Activated CD4-positive, alpha-beta T cell treated with anti-CD3 and anti-CD28 coated beads for 24 hours (primary cell): ENCODE measurements at places on chromosomes 2 and 18.

DNA sequence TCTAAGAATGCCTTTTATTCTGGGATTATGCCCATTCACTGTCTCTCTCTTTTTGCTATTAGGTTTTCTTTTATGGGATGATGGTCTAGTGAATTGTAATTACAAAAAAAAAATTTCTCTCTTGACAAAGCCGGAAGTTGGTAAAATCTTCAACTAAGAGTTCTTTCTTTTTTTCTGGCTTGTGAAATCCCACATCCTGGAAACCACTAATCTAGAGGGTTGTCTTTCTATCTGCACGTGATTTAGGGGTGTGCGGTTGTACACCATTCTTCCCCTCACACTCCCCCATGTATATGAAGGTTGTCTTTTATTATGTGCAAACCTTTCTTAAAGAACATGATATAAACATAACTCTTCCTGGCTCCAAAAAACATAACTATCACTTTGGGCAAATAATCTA, 52.0 kb downstream of the GATA6 start:
- DNase-seq, result no peak

GRCh38 chr18:38993342-38993741, 1427.7 kb upstream of the CELF4 start:
- no peak for DNase-seq

DNA sequence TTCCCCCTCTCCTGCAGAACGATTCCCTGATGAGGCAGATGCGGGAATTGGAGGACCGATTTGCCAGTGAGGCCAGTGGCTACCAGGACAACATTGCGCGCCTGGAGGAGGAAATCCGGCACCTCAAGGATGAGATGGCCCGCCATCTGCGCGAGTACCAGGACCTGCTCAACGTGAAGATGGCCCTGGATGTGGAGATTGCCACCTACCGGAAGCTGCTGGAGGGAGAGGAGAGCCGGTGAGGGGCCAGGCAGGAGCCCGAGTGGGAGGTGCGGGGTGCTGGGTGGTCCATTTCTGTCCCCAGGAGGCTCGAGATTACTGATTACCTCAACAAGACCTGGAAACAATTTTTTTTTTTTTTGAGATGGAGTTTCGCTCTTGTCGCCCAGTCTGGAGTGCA, 3.1 kb downstream of the DES start:
- no peak for DNase-seq

DNA sequence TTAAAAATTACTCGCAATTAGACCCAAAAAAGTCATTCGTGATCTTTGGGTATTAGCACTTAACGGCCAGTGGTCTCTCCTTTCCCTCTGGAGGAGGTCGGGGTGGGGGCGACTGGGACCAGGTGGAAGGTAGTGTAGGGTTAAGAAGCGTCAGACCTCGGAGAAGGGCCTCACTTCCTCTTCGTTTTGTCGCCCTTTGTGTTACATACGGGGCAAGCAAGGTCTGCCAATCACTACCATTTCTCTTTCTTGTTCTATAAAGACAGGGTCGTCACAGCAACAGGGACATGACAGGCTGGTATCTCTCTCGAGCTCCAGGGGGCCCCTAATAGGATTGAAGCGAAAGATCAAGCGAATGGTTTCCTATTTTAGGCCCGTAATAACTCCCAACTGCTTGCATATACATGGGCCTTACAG, 136.6 kb downstream of the INSIG2 start:
- DNase-seq, result no peak

- no peak for DNase-seq
Observed at GRCh38 chr2:236095504-236095903, 72.7 kb downstream of the GBX2 start.

DNA sequence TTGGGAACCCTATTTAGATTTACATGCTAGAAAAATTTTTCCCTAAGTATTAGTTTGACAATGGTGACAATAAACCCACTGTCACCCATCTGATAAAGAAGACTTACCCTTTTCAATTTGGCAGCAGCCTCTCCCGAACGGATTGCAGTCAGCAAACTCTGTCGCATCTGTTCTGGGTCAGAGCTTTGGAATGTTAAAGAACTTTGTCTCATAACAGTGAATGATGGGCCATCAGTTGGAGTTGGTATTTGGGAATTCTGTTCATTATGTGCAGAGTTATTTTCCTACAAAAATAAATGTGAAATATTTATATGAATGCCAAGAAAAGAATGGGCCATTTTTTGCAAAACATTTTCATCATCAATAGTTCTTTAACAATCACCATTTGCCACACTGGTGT, 70.8 kb upstream of the GRB14 start:
- no peak for DNase-seq

DNA sequence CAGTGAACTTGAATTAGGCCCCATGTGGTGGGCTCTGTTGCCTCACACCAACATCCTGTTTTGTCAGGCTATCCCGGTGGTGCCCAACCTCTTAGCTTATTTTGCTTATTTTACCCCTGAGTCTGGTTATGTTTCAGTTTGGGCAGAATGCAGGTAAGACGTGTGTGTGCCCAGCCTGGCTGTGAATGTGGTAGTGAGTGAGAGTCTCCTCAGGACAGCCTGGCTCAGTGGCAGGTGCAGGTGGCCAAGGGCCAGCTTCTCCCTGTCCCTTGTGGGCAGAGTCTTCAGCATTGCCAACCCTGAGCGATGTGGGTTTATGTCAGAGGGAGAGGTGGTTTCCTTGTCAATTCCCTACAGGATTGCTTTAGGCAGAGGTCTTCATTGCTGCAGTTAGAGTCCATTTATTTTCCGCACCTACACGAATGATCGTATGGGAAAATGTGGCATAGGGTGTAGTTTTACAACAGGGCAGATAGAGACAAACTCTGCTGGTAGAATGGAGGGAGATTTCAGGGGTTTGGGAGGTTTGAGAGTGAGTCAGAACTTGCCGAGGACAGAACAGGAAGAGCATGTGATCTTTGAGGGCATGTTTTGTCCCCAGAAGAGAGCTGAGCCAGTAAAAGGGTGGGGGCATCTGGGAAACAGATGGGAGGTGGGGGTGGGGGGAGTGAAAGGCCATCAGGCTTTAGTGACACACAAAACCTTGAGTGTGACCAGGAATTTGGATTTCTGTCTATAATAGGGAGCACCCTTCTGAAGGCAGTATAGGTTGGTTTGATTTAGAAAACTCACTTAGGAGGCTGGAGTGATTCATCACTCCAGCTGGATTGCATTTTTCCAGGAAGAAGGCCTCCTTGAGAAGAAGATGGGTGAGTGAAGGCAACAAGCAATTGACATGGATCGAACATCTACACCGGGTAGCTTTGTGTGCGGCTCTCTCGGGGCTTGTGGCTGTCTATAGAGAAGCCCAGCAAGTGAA, 156.2 kb upstream of the CELF4 start:
- no peak for DNase-seq

GRCh38 chr2:120661551-120661950, 74.1 kb upstream of the GLI2 start:
- no peak for DNase-seq

- DNase-seq, result no peak
Observed at GRCh38 chr2:133885847-133886246, 317.6 kb upstream of the NCKAP5 start.

DNA sequence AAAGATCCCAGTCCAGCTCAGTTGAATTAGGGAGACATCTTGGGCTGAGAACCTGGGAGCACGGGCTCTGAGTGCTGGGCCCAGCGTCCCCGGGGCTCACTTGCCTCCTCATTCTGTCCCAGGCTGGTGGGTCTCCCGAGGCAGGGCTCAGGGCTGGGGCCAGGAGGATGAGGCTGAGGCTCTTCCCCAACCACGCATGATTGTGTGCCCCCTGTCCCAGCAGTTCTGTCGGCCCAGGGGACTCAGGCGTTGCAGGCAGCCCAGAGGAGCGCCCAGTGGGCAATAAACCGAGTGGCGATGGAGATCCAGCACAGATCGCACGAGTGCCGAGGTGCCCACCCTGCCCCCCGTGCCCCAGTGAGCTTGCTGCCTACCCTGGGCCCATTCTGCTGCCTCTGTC, 910 bp downstream of the PRSS56 start:
- DNase-seq, result no peak

DNA sequence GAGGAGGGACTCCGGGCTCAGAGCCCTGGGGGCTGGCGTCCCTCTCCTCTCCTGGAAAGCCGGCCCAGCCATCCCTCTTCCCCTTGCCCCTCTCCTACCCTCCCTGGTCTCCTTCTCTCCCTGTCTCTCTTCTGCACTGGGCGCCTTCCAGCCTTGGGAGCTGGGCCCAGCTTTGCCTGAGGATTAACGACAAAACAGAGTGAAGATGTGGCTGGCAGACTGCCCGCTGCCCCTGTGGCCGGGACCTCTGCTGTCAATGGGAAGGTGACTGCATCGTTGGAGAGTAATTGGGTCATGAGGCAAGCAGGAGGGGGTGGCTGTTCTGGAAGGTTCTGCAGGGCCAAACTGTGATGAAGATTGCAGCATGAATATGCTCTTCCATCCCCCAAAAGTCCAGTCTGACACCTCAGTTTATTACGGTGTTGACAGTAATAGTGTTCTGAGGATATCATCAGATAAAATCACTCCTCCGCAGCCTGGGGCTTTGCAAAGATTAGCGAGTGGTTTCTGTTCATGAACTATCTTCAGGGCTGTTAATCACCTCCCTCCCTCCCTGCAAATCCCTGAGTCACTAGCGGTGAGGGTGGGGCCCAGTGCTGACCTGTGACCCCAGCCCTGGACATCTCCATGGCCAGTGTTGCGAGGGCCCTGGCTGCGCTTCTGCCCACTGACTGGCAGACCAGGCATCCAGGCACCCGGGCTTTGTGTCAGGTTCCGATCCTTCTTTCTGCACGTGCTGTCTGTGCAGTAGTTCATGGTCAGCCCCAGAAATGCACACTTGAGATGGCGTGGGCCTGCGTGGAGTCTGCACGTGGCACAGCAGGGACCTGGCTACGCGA, 23.0 kb downstream of the RTP5 start:
- DNase-seq, result no peak

- DNase-seq, result no peak
Observed at GRCh38 chr18:42310956-42311355, 355.9 kb downstream of the PIK3C3 start.

DNA sequence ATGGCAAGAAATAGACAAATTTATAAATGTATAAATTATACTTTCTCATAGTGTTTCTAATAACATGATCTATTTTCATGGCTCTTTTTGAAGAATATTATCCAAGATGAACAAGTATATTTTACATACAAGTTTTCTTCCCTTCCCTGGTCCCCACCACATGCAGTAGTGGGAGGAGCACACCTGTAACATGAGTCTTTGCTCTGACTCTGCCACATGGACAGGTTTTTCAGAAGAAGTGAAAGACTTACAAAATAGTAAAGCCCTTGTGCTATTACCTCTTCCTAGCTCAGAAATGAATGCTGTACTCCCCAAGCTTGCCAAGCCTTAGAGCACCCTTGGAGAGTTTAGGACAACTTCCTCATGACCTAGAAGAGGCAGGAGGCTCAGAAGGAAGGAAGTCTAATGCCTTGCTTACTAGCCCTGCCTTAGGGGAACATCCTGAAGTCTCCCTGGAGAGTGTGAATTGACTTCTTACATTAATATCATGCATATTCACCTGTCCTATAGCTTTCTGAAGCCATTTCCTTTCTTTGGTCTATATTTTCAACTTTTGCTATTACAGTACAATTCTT, 18.4 kb downstream of the MXD1 start:
- no peak for DNase-seq

GRCh38 chr2:85605406-85606115, 3.1 kb upstream of the TMEM150A start:
- no peak for DNase-seq

DNA sequence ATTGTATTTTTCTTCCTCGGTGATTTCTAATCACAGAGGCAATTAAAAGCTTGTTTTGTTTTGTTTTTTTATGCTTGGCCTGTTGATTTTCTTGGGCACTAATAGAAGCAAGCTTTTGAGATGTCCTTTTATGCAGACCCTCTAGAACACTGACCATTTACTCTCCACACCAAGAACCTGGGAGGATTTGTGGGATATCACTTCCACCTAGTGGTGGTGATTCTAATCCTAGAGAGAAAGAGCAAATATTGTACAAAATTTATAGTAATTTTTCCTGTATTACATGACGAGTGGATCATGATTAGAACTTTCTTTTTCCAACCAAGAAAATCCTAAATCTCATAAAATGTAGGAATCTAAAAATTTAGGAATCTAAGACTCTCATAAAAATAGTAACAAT, 23.4 kb downstream of the NEMP2 start:
- DNase-seq, result no peak

DNA sequence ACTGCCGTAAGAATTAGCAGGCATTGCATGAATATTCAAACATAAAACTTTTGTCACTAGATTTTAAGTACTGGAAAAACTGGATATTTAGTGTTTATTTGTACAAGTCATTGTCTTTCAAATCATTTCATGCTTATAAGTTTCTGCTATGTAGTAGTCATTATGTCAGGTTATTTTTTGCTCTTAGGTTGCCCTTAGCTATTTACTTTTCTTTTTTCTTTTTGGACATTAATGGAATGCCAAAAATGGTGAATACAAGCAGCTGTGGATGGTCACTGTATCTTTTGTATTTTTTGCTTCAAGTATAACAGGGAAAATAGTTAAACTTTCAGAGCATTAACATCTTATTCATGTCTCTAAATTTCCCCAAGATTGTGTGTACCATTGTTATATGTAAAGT, 18.6 kb upstream of the KCNJ13 start:
- no peak for DNase-seq

- DNase-seq, result peak; percentile 48
Observed at GRCh38 chr2:225041207-225041850, 939 bp downstream of the DOCK10 start.

GRCh38 chr2:29731948-29732347, 189.4 kb downstream of the ALK start:
- DNase-seq, result no peak

DNA sequence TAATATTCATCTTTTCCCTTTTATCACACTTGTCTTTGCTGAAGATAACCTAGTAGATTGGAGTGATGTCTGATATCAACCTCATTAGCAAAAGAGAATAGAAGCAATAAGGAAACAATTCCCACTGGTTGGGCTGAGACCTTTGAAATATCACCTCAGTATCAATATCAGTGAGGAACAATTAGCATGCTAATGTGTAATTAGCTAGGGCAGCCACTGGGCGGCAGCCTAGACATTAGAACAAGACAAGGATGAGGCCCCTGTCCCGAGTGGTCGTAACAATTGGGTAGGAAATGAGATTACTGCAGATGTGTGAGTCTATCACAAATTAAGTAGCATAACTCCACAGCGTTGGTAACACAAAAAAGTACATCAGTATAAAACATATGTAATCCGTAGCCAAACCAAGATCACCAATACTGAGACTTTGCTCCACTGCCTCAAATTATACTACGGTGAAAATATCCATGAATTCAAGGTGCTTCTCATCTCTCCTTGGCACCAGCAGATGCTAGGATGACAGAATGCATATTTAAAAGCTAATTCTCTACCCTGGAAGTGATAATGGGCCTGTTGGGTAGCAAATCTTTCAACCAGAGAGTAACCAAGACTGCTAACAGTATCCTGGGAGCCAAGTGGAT, 99.1 kb downstream of the ALPK2 start:
- DNase-seq, result peak; percentile 53
